ENCODE measurements at places on chromosomes 1 and 21. TPM values are rescaled to one million over a fixed set of nuclear protein-coding genes. Genes with fewer than 3 reads are reported as not detected.
A peak's percentile ranks its signal among the peaks of the same experiment; 100 is the strongest.

- H3K4me3 ChIP-seq, result no peak overlapping the region
- no peak for DNase-seq
- H3K27me3 ChIP-seq, result no peaks in the 10 kb centered on the region
- H3K36me3 ChIP-seq, result no peaks in the 10 kb centered on the region
- H3K4me1 ChIP-seq, result no peaks in the 10 kb centered on the region
These were observed 197.0 kb downstream of the ZC3H11B start for GRCh38 chr1:219415915-219416314.

- DNase-seq, result peak; percentile 68
- H3K4me1 ChIP-seq, result no peaks in the 10 kb centered on the region
- H3K36me3 ChIP-seq, result no peaks in the 10 kb centered on the region
These were observed 21.9 kb downstream of the RD3 start for GRCh38 chr1:211469938-211470529.

DNA sequence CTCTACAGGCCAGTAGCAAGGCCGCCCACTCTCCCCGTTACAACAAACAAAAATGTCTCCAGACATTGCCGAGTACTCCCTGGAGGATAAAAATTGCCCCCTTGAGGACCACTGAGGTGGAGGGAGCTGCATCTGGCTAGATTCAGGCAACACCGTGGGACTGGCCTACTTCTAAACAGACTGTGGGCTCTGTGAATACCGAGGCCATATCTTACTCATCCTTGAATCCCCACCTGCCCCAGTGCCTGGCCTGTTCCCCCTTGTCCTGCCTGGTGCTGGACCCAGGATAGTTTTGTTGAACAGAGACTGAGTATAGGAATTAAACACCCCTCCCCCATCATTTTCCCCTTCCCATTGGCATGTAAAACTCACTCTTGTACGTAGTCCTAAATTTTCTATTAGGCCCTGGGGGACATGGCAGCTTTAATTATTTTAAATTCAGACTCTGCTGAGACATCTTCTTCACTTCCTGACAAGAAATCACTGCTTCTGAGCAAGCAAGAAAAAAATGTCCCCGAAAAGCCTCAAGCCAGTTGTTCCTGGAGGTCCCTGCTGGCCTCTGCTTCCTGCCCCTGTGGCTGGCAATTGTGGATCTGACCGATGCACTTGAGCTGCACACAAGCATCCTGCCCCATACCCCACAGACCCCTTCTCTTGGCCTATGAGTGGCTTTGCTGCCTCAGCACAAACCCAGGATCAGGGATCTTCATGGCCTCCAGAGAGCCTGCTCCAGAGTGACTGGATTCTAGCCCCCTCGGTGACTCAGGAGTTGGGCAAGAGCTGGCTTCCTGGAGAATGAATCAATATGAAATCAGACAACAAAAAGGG is 111.0 kb downstream of the ACTL8 start:
- no peaks in the 10 kb centered on the region for H3K27me3 ChIP-seq
- no peaks in the 10 kb centered on the region for H3K36me3 ChIP-seq
- peaks cover 12% of the 10 kb centered on the region for H3K4me1 ChIP-seq
- H3K27ac ChIP-seq, result peak overlapping the region; percentile 80
- H3K4me3 ChIP-seq, result no peak overlapping the region

- H3K27me3 ChIP-seq, result no peaks in the 10 kb centered on the region
- peak overlapping the region; percentile 37 for H3K27ac ChIP-seq
- no peaks in the 10 kb centered on the region for H3K4me1 ChIP-seq
- H3K36me3 ChIP-seq, result no peaks in the 10 kb centered on the region
- H3K4me3 ChIP-seq, result no peak overlapping the region
These were observed 124.8 kb upstream of the LMO4 start for GRCh38 chr1:87203904-87204303.

DNA sequence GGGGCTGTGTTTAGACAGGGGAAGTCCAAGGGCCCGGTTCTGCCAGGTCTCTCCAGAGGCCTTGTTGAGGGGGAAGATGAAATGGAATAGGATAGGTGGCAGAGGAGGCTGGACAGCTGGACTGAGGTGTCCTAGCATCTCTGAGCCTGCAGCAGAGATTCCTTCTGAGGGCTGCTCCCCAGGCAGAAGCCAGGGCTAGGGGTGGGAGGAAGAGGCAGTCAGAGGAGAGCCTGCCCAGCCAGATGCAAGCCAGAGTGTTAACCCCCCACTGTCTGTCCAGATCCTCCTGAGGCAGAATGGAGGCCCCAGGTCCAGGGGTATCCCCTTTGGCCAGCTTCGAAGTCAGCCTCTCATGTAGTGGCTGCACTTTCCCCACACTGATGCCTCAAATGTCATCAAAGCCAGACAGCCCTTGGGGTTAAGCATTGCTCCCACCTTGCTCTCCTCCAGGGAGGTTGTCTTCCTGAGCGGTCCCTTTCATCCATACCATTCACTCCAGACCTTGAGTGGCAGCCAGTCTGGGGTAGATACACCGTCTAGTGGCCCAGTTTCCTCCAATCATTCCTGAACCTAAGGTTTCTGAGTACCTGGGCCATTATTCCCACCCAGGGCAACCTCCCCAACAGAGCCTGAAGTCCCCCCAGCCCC is 1.7 kb downstream of the CSF1 start:
- H3K4me3 ChIP-seq, result peak overlapping the region; percentile 91
- no peak overlapping the region for H3K27ac ChIP-seq
- peaks cover 2% of the 10 kb centered on the region for H3K27me3 ChIP-seq
- H3K36me3 ChIP-seq, result peaks cover 12% of the 10 kb centered on the region

- H3K27me3 ChIP-seq, result peaks cover 2% of the 10 kb centered on the region
- H3K36me3 ChIP-seq, result no peaks in the 10 kb centered on the region
- no peak overlapping the region for H3K4me3 ChIP-seq
- H3K4me1 ChIP-seq, result no peaks in the 10 kb centered on the region
- H3K27ac ChIP-seq, result no peak overlapping the region
These were observed 11.7 kb downstream of the NKAIN1 start for GRCh38 chr1:31227891-31228568.

Gene NUAK2
- 1.0 TPM for total RNA-seq

GRCh38 chr1:53763911-53764310 is 24.9 kb upstream of the GLIS1 start:
- H3K4me1 ChIP-seq, result peaks cover 2% of the 10 kb centered on the region
- H3K36me3 ChIP-seq, result no peaks in the 10 kb centered on the region
- no peak overlapping the region for H3K4me3 ChIP-seq
- no peaks in the 10 kb centered on the region for H3K27me3 ChIP-seq

- H3K4me1 ChIP-seq, result peaks cover 5% of the 10 kb centered on the region
- H3K36me3 ChIP-seq, result peaks cover 3% of the 10 kb centered on the region
- H3K4me3 ChIP-seq, result no peak overlapping the region
- H3K27me3 ChIP-seq, result no peaks in the 10 kb centered on the region
- no peak for DNase-seq
These were observed 44.3 kb downstream of the SCCPDH start for GRCh38 chr1:246768403-246769020.

Gene DIO1
- total RNA-seq, result not detected

- DNase-seq, result no peak
- no peaks in the 10 kb centered on the region for H3K36me3 ChIP-seq
- no peak overlapping the region for H3K4me3 ChIP-seq
- no peaks in the 10 kb centered on the region for H3K27me3 ChIP-seq
These were observed 81.2 kb downstream of the GALNT2 start for GRCh38 chr1:230148126-230148652.

DNA sequence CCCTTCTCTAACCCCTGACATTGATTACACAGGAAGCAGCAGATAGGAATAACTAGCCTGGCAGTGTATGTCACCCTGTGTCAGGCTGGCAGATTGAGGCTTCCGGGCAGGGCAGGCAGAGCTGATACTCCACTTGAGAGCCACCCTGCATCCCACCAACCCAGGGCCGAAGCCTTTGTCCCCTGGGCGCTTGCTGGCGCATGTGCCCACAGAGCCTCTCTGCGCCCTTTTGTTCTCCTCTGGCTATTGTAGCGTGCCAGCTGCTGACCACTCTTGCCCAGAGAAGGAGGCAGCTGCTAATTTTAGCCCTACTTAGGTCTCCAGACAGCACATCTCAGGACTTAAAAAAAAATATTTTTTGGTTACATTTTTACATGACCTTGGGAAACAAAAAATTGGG is 304.9 kb downstream of the HHAT start:
- H3K4me1 ChIP-seq, result no peaks in the 10 kb centered on the region
- H3K4me3 ChIP-seq, result no peak overlapping the region
- H3K27ac ChIP-seq, result no peak overlapping the region
- DNase-seq, result no peak
- no peaks in the 10 kb centered on the region for H3K36me3 ChIP-seq

Gene VASH2
- total RNA-seq, result 1.0 TPM

Gene PGLYRP4
- not detected for total RNA-seq

GRCh38 chr21:38140207-38140903 is 116.4 kb upstream of the KCNJ15 start:
- no peak overlapping the region for H3K27ac ChIP-seq
- peak; percentile 61 for DNase-seq
- H3K4me1 ChIP-seq, result no peaks in the 10 kb centered on the region
- H3K36me3 ChIP-seq, result no peaks in the 10 kb centered on the region

Gene RASAL2
- total RNA-seq, result 6.4 TPM

GRCh38 chr1:33346927-33347649 is 26.2 kb upstream of the A3GALT2 start:
- no peaks in the 10 kb centered on the region for H3K27me3 ChIP-seq
- peaks cover 39% of the 10 kb centered on the region for H3K4me1 ChIP-seq
- H3K27ac ChIP-seq, result peak overlapping the region; percentile 89
- peak; percentile 94 for DNase-seq
- peak overlapping the region; percentile 96 for H3K4me3 ChIP-seq

DNA sequence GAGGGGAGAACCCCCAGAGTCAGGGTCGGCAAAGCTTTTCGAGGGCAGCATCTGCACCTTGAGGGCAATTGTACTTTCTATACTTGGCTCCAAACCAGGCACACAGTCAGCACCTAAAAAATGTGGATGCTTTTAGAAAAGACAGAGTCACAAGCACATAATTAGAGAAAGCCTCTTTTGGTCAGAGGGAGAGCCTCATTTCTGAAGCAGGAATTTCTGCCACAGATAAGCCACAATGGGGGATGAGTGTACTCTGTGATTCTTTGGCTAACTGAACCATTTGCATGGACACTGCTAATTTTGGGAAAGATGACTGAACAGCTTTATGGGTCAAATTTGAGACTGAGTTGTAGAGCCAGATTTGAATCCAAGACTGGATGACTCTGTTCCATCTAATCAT is 635.7 kb downstream of the KIF26B start:
- no peaks in the 10 kb centered on the region for H3K36me3 ChIP-seq
- H3K4me1 ChIP-seq, result peaks cover 10% of the 10 kb centered on the region
- no peak overlapping the region for H3K4me3 ChIP-seq
- no peaks in the 10 kb centered on the region for H3K27me3 ChIP-seq
- no peak overlapping the region for H3K27ac ChIP-seq

DNA sequence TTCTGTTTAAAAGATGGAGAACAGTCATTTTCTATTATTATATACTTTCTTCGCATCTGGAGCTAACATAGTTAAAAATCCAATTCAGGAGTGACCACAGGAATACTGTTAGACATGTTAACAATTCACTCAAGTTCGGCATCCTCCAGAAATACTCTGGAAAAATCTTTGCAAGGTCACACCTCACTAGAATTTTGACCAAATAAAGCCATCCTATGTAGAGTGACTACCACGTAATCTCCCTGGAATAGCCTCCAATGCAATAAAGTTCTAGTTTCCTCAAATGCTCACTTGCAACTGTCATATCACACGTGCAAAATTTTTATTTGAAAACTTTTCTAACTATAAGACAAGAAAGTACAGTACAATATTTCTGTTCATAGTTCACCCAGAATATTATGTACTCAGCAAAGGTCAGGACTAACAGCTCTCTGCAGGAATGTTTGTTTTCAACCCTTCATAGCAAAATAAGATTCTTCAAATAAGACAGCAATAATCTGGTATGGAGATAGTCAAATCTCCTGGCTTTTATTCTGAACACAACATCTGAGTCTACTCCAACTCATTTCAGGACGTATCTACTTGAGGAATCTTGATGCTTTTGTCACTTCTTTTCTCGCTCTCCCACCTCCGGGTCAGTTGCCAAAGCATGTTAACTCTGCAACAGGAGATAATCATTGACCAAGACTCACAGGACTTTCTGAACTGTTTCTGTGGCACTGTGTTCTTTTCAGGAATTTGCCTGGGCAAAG is 82.6 kb downstream of the GDAP2 start:
- no peak overlapping the region for H3K27ac ChIP-seq
- no peaks in the 10 kb centered on the region for H3K4me1 ChIP-seq

GRCh38 chr21:37970548-37970947 is 54.3 kb upstream of the KCNJ6 start:
- H3K36me3 ChIP-seq, result no peaks in the 10 kb centered on the region
- H3K27ac ChIP-seq, result no peak overlapping the region
- H3K27me3 ChIP-seq, result peaks cover 2% of the 10 kb centered on the region
- H3K4me3 ChIP-seq, result no peak overlapping the region

Gene SPRR1A
- not detected for total RNA-seq

Gene DENND2C
- 1.3 TPM for total RNA-seq

DNA sequence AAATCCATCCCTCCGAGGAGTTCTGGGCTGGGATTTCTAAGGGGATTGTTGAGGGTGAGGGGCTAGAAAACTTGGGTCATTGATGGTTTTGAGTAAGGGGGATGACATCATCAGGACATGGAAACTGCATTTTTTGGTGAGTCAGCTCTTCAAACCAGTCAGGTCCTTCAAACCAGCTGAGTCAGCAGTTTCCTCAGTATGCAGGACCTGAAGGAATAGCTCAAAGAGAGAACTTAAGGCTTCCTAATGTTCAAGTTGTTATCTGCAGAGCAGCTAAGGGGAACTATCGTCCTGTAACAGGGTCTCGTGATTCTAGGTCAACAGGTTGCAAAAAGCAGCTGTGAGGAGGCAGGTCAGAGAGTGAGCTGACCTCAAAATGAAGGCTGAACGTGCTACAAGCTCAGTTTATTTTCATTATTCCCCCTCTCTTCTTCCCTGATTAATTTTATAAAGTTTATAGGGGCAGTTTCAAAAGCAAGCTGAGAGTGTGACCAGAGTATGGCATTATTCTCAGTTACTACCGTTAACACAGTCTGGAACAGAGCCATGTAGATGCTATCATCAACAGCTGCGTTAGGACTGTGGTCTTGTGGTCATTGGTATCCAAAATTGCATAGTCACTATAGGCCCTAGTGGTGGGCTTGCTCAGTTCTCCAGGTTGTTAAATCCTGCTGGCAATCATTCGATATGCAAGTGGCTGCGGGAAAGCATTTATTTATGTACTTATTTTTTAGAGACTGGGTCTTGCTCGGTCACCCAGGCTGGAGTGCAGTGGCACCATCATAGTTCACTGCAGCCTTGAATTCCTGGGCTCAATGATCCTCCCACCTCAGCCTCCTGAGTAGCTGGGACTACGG is 10.7 kb upstream of the SDC3 start:
- H3K4me3 ChIP-seq, result no peak overlapping the region
- no peak overlapping the region for H3K27ac ChIP-seq
- peaks cover 2% of the 10 kb centered on the region for H3K4me1 ChIP-seq

Gene TRIM46
- total RNA-seq, result 4.0 TPM

Gene RGS16
- total RNA-seq, result 0.33 TPM

Gene SERTAD4
- 0.17 TPM for total RNA-seq

Gene SNRNP40
- 96.6 TPM for total RNA-seq

Gene SHISAL2A
- not detected for total RNA-seq

DNA sequence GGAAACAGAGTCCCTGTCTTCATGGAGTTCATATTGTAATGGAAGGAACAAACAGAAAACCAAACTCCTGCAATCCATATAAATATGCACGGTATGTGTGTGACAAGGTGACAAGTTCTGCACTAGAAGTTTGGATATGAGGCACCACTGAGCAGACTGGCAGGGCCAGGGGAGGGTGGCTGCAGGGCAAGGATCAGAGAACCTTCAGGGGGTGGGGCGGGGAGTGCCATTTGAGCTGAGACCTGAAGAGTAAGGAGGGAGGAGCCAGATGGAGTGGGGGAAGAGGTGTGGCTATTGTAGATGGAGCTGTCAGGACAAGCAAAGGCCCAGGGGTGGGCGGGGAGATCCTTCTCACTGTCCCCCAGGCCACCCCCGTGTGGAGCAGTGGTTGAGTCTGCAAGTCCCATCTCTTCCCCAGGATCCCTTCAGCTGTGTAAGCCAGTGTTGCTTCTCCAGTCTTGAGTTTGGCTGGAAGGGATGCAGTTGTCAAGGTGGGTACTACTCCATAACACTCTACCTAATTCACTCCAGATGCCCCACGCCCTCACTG is 76.4 kb downstream of the ATP5PO start:
- H3K36me3 ChIP-seq, result no peaks in the 10 kb centered on the region
- H3K4me3 ChIP-seq, result no peak overlapping the region
- H3K27me3 ChIP-seq, result no peaks in the 10 kb centered on the region
- no peaks in the 10 kb centered on the region for H3K4me1 ChIP-seq
